Activated T-helper 9 cell treated with anti-CD3 and anti-CD28 coated beads, Interleukin-2, amount 50 U/mL, for 16 hours (primary cell): ENCODE measurements at places on chromosomes 3 and 15.

DNA sequence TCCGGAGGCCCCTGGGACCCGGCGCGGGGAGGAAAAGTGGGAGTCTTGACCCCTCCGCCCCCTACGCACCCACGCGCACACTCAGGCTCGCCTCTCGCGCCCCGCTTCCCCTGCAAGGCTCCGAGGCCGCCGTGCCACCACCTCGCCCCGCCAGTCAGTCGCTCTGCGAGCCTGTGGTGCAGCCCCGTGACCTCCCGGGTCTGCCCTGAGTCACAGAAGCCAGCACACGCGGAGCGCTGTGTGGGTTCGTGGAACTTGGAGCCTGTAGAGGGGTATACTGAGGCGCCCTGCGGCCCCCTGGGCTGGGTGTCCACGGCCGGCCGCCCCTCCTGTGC is 380 bp upstream of the ALS2CL start:
- DNase-seq = peak; percentile 29

- no peak for DNase-seq
These were observed 276.9 kb upstream of the IL12A start for GRCh38 chr3:159711560-159712333.

DNA sequence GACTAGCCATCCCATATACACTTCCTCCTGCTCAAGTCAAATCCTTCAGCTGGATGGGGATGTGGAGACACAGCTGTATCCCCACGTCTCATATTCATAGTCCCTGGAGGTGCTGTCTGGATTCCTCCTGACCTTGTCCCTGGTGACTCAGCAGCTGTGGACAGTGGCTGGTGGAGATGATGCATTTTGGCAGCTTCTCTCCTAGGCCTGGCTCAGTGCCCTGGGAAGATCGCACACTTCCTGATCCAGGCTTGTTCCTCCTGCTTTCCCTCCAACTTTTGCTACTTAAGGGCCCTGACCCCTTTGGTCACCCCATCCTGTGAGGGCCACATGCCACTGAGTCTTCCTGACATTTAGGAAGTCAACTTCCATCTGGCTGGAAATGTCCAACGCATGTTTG is 44.4 kb downstream of the ADAMTSL3 start:
- no peak for DNase-seq

GRCh38 chr15:42679285-42680141 is 57.4 kb downstream of the CDAN1 start:
- DNase-seq = no peak

DNA sequence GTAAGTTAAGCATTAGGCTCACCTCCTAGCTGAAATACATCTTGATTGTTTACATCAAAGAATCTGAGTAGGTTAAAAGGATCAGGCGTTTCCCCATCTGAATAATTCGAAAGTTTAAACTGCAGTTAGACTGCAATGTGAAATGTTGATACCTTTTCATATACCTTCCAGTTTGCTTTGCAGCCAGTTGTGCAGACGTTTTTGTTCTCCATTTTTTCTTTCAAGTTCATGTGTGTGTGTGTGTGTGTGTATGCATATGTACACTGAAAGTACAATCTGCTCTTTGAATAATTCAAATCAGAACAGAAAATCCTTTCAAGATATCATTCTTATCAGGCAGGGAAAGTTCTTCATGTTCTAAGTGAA is 2.9 kb downstream of the ITPR1 start:
- DNase-seq = no peak

GRCh38 chr3:102183186-102183585 is 251.6 kb upstream of the ZPLD1 start:
- DNase-seq = no peak

GRCh38 chr15:87986776-87987175 is 269.8 kb downstream of the NTRK3 start:
- DNase-seq = no peak

DNA sequence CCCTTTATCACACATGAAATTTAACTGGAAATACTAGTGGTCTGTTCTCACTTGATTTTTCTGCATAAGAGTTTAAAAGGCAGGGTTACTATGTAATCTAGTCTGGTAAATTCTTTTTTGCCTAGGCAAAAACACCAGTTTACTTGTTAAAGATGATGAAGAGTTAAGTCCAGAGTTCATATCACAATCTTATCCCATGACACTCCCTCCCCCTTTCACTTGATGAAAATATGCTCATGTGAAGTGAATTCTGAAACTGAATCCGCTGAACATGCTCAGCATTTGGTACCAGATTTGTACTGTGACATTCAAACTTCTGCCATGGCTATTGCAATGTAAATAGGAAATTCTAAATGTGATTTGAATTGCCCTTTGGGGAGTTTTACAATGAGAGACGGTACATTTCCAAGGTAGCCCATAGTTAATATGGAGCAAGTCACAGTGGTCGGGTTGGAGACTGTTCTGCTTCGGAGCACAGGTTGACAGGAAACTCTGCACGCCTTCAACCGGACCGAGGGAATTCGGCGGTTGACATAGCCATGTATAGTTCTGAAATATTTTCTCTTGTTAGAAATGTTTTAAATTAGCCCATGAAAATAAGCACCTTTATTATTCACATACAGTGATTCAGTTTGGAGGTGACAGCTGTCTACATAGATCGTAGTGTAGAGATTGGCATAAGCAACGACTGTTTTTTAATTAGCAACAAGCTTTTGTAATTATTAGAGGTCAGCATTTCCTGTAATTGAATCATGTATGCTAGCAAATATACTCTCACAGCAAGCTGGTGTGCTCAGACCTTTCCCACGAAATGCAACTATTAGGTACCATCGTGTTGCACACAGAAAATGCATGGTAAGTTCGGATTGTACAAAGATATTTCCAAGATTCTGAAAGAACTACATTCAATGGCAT is 768.6 kb upstream of the GOLIM4 start:
- no peak for DNase-seq

DNA sequence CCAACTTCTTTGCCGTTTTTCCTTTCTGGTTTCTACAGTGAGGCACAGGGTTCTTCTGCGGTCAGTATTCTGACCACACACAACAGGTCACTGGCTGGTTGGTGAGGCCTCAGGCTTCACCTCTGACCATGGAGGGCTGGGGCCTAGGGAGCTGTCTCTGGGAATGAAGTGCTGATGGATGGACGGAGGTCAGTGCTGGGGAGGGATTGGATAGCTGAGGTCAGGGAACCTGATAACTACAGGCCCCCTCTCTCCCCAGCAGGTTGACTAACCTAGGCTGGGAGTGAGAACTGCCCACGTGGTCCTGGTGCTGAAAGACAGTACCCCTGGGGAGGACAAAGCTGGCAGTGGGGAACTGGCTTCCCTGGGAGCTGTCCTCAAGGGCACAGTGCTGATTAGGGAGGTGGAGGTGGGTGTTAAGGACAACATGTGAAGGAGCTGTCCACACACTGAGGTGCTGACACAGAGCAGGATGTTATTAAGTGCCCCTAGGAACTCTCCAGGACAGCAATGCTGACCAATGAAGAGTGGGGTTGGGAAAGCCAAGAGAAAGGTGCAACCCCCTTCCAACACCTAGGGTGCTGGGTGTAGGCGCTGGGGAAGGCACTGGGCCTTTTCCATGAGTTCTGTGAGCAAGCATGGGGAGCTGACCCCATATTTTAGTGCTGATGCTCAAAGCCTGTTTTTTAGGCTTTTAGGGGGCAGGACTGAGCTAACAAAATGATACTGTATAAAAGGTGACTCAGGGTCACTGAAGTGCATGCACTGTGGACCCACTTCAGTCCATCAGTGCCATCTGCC is 45.2 kb downstream of the ATP2B2 start:
- DNase-seq = no peak

DNA sequence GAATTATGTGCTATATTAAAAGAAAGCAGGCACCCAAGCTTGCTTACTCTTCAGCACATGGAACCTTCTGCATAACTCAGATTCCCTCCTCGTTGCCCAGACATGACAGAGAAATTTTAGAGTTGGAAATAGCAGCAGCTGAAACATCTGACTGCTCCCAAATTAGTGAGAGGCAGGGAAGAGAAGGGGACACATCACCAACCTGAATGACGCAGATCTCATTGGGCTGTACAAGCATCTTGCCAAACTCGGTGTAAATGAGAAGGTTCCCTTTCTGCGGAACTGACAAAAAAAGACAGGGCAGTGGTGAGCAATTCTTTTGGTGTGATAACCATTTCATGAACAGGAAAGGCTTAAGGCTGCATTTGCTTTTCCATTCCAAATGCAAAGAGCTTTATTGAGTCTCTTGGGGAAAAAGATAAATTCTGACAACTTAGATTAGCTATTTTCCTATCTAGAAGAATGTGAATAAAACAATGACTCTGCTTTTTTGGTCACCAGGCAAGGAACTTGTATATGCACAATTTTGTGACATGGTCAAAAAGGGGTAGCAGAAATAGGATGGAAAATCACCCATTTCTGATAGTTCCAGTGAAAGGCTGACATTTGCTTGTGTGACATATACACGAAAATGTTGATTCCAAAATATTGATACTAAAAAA is 35.1 kb downstream of the HGD start:
- DNase-seq = no peak

- no peak for DNase-seq
These were observed 138.8 kb downstream of the AKAP13 start for GRCh38 chr15:85518979-85519761.

- no peak for DNase-seq
These were observed 74.6 kb upstream of the ADPGK start for GRCh38 chr15:72858205-72858604.

GRCh38 chr3:167160781-167161180 is 219.3 kb downstream of the ZBBX start:
- no peak for DNase-seq

GRCh38 chr3:132749786-132750185 is 27.6 kb upstream of the NPHP3 start:
- DNase-seq = no peak

DNA sequence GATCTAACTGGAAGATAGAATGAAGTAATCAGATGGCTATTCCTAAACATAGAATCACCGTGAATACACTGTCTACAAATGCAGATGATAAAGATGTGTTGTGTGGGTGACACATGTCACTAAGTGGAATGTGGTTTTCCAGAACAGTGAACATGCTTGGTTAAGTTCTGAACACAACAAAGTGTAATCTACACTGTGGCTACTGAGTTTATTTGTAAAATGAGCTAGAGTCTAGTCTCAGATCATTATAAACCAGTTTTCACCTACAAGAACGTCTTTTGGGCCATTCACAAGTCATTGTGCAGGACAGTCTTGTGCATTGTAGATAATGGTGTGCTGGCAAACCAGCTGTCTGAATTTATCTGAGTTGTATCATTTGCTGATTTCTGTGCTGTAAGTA is 35.3 kb downstream of the OXNAD1 start:
- DNase-seq = no peak

DNA sequence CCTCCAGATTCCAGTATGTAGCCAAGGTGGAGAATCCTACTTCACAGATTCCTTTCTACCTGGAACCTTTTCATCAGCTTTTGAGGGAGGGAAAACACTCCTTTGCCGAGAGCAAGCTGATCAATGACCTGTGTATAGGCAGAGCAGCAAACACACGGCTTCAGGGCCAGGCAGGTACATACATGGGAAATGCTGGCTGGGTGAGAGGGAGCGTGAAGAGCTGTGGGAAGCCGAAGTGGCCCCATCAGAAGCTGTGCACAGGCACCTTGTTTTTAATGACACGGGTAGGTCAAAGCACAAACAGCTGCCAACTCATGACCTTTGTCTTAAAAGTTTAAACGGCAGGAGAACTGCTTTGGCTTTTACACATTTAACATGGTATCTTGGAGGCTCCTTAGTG is 25.3 kb downstream of the STARD5 start:
- DNase-seq = no peak

DNA sequence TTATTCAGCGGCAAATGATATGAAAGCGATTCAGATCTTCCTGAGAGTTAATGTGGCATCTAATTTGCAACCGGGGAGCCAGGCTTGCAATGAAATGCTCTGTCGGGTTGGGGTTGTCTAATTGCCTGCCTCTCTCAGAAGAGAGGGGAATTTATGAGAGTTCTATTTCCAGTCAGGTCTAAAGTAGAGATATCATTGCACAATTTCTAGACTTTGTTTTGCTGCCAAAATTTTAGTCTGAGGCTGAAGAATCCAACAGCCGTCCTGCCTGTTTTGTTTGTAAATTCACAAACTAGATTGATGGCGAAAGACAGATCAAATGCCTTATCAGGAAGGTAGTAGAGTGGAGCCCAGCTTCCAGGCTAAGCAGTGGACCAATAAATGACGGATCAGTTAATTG is 610 bp downstream of the LIPC start:
- no peak for DNase-seq

DNA sequence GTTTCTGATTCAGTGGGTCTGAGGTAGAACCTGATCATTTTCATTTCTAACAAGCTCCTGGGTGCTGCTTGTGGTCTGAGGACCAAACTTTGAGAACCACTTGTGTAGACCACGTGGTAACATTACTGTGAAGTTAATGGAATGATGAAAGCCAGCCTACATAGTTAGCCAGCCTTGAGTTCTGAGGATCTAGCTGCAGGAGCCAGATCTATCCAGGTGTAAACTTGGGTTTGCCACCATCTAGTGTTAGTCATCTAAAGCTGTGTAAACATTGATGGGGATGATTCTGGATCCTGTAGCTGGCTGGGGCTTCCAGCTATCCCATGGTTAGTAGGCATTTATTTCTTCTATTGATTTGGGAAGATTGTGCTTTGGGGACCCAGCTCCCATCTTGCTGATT is 170.0 kb downstream of the TMEM108 start:
- DNase-seq = no peak

- no peak for DNase-seq
These were observed 178.4 kb downstream of the AKAP13 start for GRCh38 chr15:85558848-85559247.

DNA sequence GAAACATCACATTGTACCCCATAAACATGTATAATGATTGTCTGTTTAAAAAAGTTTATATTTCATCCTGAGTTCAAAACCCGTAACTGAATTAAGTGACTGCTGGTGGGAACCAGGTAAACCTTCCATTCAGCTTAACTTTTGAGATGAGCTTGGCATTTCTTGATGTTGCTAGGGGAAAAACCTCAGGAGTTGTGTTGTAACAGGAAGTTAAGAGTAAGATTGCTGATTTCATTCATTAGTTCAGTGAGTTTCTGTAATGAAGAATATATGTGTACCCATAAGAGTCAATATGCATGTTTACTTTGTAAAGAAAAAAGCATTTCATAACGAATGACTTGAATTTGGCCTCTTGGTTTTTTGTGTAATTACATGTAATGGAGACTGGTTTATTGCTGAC is 32.5 kb downstream of the CTSH start:
- DNase-seq = no peak

GRCh38 chr15:38647683-38648082 is 83.1 kb upstream of the RASGRP1 start:
- no peak for DNase-seq

DNA sequence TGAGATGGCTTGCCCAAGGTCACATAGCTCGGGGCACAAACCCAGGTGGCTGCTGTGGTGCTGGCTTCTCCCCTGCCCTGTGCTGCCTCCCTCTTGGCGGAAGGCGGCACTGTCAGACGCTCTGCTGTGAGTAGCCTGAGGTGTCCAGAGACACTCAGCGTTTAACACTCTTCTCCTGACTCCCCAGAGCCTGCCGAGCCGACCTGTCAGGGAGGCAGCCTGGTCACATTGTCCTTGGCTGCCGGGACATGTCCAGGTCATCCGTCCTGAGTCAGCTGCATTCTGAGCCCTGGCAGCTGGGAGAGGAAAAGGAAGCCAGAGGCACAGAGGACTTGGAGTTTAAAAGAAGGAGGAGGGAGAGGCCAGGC is 4.7 kb downstream of the LMAN1L start:
- DNase-seq = no peak

GRCh38 chr3:177776661-177777101 is 579.4 kb upstream of the TBL1XR1 start:
- no peak for DNase-seq
